ENCODE measurements at places on chromosomes 3 and 15.
A peak's percentile ranks its signal among the peaks of the same experiment; 100 is the strongest.

- DNase-seq, result no peak
Observed at GRCh38 chr3:102026656-102027055, 177.3 kb downstream of the NFKBIZ start.

DNA sequence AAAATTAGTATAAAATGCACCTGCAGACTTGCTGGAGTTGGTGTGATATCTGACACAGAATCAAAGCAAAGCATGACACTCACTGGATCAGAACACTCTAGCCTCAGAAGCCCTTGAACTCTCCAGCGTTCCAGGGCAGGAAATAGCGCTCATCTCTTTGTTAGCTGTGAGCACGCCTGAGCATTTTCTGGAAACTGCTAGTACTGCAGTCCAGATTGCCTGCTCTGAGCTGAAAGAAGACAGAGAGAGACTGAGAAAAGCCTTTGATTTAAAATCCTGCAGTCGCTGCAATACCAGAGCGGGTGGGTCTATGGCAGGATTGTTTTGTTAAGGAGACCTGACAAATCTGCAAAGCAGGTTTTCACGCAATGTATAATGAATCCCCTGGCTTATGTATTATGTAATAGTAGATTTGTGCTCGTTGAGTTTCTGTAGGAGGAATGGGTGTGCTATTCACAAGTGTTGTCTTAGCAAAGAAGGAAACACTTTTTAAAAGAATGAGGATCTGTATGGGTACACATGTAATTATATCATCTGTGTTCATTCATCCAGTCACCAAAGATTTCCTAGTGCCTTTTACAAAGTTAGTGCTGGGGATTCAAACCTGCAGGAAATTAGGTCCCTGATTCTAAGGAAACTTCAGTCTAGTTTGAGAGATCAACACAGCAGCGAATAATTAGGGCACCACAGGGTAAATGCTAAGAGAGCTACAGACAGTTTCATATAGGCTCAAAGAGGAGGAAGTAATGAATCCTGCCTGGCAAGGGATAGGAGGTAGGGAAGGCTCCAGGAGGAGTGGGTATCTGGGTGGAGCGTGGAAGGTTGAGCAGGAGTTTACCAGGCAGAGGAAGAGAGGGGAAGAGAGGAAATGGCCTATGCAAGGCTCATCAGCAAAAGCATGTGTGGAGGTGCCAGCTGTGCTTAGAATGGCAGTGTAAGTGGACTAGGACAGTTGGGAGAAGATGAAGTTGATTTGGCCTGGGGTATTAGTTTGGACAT lies 26.1 kb upstream of the MGLL start:
- DNase-seq, result peak; percentile 69

GRCh38 chr3:142929109-142929508 lies 34.4 kb downstream of the PAQR9 start:
- no peak for DNase-seq

- DNase-seq, result no peak
Observed at GRCh38 chr15:41934843-41935242, 37.5 kb downstream of the EHD4 start.

DNA sequence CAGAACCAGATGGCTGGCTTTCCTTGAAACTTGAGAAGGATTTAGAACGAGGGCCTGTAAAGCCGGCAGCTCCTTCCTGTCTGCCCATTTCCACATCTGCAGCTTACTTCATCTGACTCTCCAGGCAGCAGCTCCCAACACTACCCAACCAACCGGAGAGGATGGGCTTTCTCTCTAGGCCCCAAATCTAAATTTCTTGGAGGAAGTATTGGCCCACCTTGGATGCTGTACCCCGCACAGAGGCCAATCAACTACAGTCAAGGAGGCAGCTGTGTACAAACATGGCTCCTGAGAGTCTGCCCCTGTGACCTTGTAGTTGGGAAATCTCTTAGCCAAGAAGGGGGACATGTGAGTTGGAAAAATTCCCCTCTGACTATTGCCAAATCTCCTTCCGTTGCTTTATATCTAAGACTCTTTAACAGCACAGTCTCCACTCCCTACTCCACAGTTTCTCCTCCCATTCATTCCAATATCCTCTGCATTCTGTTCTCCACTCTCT lies 8.0 kb upstream of the ACAP2 start:
- DNase-seq, result no peak

DNA sequence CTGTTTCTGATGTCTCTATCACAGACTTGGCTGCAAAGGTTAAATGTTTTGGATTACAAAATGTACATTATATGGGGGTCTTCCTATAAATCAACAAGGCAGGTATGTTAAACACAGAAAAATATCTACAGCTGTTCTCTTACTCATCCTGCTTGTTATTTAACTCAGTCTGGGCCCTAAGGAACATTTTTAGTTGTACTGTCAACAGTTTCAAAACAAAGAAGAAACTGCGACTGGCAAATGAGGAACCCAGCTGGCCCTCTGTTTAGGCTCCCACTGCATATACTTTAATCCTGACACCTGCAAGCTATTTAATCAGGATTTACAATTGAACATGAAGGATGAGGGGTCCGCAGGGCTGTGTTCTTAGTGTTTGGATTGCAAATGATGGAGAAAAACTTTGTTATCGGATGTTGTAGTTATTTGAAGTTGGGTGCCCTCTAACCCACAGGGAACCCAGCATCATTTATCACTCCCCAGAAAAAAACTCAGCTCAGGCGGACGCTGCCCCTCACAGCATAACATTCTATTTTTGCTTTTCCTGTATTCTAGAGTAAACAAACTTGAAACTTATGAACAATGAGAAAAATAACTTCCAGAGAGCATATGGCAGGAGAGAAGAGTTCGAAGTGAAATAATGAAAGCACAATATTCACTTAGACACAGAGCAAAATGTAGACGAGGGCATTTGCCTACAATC lies 91.2 kb downstream of the POLR2M start:
- DNase-seq, result no peak

DNA sequence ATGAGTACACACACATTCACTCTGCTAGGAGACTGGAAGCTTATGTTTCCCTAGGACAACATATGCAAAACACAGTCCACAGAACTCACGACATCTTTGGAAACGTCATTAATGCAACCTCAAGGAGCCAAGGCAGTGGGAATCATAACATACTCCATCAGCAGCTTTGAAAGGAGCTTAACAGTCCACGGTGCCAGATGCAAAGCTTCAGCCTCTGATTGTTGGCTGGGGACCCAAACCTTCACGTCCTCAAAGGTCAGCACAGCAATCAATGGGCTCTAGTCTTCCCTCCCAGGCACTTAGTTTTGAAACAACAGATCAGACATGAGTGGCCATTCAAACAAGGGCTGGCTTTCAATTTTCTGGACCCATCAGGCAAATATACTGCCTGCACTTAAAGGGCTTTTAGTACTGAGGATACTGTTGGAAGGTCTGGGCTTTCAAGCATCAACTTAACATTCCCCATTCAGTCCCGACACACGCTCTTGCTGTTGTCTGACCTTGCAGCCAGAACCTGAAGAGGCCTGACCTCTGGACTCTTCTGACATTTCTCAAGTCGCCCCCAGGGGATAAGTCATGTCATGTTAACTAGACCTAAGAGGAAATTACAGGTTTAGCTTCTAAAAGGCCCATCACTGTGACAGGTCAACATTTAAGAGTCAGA lies 223.0 kb downstream of the PDZRN3 start:
- no peak for DNase-seq

- DNase-seq, result no peak
Observed at GRCh38 chr3:178551916-178552321, 15.7 kb downstream of the KCNMB2 start.

DNA sequence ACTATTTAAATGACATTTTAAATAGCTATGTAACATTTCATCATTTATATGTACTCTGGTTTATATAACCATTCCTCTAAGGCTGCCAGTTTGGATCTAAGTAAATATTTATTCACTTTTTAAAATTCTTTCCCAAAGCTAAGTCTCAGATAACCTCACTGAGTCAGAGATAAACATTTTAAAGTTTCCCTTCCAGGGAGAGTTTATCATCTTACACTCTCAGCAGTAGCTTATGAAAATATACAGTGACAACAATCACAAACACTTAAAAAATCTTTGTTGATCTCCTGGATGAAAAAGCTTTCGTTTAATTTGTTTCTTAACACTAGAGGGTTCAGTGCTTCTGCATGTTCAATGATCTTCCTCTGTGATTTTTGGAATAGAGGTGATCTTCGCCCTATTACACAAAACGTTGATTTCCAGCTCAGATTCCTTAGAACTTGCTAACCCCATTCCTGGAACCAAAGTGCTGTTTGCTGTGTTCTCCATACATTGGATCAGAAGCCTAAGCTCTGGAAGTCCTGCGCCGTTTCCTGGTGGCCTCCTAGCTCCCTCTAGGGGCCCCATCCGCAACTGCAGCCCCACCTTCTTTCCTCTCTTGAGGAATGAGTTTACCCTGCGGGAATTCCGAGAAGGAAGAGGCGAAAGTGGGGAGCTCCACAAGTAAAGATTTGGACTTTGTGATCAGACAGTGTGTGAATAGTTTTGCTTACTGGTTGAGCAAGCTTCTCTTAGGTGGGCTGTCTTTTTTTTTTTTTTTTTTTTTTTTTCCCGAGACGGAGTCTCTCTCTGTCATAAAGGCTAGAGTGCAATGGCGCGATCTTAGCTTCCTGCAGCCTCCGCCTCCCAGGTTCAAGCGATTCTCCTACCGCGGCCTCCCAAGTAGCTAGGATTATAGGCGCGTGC lies 29.3 kb upstream of the SACM1L start:
- DNase-seq, result peak; percentile 18

DNA sequence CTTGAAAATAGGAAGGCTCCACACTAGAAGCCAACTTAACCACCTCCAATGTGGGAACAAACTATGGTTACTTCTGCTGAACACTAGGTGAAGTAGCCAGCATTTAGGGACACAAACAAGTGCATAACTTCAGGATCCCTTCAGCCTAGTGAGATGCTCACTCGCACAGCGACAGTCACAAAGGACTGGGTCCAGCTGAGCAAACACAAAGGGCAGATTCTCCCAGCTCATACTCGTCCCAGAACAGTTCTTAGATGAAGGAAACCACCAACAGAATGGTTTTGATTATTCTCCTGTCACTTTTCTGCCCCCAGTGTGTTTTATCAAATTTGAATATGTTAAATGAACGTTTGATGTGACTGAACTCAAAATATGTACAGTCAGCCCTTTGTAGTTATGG lies 201.6 kb downstream of the KCNAB1 start:
- no peak for DNase-seq

GRCh38 chr15:98900356-98900755 lies 107.2 kb downstream of the PGPEP1L start:
- DNase-seq, result no peak

DNA sequence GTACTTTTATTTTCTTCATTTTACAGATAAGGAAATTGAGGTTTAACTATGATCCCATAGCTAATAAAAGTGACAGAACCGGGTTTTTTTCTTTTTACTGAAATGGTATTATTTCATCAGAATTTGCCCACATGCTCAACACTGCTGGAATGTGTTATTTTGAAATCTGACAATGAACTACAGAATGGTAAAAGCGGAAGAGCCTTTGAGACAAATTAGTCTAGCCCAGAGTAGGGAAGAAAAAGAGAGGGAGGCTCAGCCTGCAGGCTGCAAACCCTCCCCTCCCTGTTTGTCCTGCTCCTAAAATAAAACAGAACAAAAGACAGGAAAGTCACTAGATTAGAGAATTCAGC lies 100.3 kb upstream of the LIPC start:
- no peak for DNase-seq

DNA sequence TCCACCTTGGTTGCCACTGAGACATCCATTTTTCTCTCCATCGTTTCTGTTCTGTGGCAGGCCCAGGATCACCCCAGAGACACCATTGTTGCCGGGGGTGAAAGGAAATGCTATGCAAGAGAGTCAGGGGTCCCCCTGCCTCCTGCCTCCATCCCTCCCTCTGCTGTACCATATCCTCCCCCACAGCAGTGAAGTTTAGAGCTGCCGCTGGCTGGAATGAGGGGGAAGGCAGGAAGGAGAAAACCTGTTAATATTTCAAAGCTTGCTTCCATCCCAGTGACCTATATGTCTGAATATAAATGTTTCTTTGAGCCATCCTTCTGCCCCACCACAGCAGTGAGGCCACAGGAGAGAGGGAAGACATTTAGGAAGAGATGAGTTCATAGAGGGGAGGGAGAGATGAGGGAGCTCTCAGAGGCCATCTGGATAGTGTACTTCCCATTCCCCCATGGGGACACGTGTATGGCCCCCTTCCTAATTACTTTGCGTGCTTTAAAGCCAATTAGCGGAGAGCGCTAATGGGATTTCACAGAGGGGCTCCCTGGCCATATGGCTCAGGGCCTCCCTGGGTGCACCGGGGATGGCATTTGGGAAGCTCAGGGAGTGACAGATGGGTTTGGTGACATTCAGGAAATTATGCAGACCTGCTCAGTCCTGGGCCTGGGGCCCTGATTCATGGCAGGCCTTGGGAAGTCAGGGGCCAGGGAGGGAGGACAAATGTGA lies 40.4 kb upstream of the CHRNB4 start:
- DNase-seq, result no peak

DNA sequence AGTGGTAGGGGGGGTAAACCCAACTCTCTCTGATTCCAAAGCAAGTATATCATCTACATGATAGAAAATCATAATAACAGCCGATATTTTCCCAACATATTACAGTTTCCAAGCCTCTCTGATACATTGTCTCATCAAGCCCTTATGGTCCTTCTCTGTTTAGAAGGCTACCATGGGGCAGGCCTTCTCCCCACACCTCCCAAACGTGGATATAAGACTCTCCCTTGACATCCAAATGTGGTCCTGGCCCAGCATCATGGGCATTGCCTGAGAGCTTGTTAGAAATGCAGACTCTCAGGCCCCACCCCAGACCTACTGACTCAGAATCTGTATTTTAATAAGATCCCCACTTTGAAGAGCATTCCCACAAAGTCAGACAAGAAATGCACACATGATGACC lies 17.7 kb upstream of the CCR9 start:
- DNase-seq, result no peak

- no peak for DNase-seq
Observed at GRCh38 chr15:99142562-99142961, 37.7 kb downstream of the SYNM start.

GRCh38 chr3:50230794-50231125 lies 5.2 kb upstream of the GNAI2 start:
- DNase-seq, result no peak

DNA sequence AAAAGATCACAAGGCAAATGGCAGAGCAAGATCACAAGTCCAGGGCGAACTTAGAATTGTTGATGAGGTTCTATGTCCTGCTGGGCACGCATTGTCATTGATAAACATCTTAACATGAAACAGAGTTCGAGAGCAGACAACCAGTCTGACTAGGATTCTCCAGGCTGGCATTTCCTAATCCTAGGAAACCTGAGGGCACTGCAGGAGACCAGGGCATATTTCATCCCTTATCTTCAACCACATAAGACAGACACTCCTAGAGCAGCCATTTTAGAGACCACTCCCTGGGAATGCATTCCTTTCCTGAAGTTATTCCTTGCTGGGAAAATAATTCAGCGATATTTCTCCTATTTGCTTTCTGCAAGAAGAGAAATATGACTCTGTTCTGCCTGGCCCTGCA lies 1199.9 kb downstream of the SI start:
- DNase-seq, result no peak

GRCh38 chr3:59865351-59865750 lies 815.5 kb upstream of the CFAP20DC start:
- no peak for DNase-seq

GRCh38 chr3:98003306-98003969 lies 31.2 kb upstream of the RIOX2 start:
- DNase-seq, result no peak

All from caudate nucleus (tissue), 63 donors.